ENCODE measurements at places on chromosomes 3 and 15.
A peak's percentile ranks its signal among the peaks of the same experiment; 100 is the strongest.

GRCh38 chr3:44930911-44931310 is 45.1 kb downstream of the ZDHHC3 start:
- DNase-seq = no peak

DNA sequence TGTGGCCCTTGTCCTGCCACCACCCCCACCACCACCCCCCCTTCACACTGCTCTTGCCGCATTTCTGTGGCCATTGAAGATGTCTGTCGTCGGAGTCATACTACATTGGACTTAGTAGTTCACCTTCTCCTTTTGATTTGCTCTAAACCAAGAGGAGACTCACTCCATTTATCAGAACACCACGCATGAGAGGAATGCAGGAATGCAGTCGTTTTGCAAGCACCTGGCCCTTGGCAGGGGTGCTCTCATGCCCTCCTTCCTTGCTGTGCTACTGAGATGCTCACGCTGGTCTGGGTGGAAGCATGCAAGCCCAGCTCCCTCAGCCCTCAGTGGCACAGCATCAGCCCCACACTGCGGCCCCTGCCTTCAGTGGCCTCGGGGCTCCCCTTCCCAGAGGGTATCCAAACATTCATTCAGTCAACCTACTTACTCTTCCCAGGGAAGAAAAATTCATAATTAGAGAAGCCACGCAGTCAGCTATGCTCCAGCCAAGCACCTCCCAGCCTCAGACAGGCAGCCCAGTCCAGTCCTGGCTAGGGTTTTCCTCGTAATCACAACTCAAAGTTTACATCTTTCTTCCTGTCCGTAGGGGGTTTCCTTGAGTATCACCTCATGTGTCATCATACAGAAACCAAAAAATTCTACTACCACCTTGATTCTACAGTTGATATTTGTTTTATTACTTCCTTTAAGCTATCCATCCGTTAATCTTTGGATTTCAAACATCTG is 520.0 kb downstream of the GABRG3 start:
- DNase-seq = no peak

GRCh38 chr15:65971741-65971995 is 102.4 kb downstream of the RAB11A start:
- no peak for DNase-seq

DNA sequence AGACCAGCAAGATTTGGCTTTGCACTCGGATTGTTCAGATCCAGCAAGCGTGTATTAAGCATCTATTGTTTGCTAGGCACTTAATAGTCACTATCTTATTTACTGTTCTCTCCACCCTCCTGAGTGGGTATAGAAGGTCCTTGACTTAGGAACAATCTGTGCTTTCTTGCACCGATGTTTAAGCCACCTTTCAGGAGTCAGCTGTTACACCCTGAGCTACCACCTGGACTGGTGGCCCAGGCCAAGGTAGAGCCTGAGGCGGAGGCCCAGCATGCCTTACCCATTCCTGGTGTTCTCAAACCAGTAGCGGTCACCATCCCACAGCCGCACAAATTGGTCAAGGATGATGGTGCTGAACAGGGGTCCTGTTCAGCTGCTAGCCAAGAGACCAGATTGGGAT is 10.0 kb downstream of the DUOX1 start:
- no peak for DNase-seq

GRCh38 chr3:48466386-48467109 is 20.0 kb downstream of the ATRIP start:
- DNase-seq = peak; percentile 53
